ENCODE measurements at places on chromosomes 1 and 21. TPM values are rescaled to one million over a fixed set of nuclear protein-coding genes. Genes with fewer than 3 reads are reported as not detected.
A peak's percentile ranks its signal among the peaks of the same experiment; 100 is the strongest.

- no peaks in the 10 kb centered on the region for H3K36me3 ChIP-seq
- no peak overlapping the region for H3K27ac ChIP-seq
- H3K4me1 ChIP-seq: peaks cover 17% of the 10 kb centered on the region
- no peak for DNase-seq
- H3K27me3 ChIP-seq: no peaks in the 10 kb centered on the region
Observed at GRCh38 chr1:172269644-172270043, 150.8 kb upstream of the C1orf105 start.

GRCh38 chr1:43235451-43236121 is 34.2 kb upstream of the TMEM125 start:
- H3K27me3 ChIP-seq: peaks cover 2% of the 10 kb centered on the region
- DNase-seq: no peak
- H3K27ac ChIP-seq: no peak overlapping the region
- H3K4me1 ChIP-seq: peaks cover 10% of the 10 kb centered on the region

DNA sequence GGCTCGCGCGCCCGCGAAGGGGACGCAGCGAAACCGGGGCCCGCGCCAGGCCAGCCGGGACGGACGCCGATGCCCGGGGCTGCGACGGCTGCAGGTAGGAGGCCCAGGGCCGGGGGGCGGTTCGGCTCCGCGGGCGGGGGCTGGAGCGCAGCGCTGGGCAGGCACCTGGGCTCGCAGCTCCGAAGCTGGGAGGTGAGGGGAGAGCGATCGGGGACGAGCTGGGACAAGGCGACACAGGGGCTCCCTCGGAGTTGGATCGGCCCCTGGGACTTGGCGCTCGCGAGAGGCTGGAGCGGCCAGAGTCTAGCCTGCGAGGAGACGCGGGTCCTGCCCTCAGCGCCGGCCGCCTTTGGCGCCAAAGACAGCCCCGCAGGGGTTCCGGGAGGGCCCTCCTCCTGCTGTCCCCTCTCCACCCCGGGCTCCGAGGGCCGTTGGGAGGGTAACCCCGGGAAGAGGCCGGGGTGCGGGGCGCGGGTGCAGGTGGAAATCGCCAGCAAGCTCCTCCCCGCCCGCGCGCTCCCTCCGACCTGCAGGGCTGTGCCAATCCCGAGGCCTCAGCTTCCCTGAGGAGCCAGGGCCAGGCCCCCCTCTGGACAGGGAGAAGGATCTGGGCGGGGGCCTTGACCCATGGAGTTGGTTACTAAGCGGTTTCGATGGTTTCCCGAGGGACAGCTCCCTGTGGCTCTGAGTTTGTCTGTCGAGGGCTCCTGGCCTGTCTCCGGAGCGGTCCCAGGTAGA is 401 bp downstream of the TP73 start:
- H3K27me3 ChIP-seq: peaks cover 33% of the 10 kb centered on the region
- no peak overlapping the region for H3K27ac ChIP-seq

- peaks cover 14% of the 10 kb centered on the region for H3K27me3 ChIP-seq
- no peak for DNase-seq
- H3K4me1 ChIP-seq: no peaks in the 10 kb centered on the region
- no peaks in the 10 kb centered on the region for H3K36me3 ChIP-seq
- no peak overlapping the region for H3K4me3 ChIP-seq
- no peak overlapping the region for H3K27ac ChIP-seq
Observed at GRCh38 chr1:116628448-116628847, 39.1 kb downstream of the IGSF3 start.

- H3K36me3 ChIP-seq: no peaks in the 10 kb centered on the region
- no peak for DNase-seq
- H3K4me3 ChIP-seq: no peak within 1 kb of the TSS
- no peak within 1 kb of the TSS for H3K27ac ChIP-seq
- no peaks in the 10 kb centered on the region for H3K4me1 ChIP-seq
Observed at GRCh38 chr1:237890822-237891221, at the start of gene ZP4. Gene ZP4, minus strand, starts transcription at chr1:237890922. Its CDS starts 287 bp downstream, at chr1:237890635.

DNA sequence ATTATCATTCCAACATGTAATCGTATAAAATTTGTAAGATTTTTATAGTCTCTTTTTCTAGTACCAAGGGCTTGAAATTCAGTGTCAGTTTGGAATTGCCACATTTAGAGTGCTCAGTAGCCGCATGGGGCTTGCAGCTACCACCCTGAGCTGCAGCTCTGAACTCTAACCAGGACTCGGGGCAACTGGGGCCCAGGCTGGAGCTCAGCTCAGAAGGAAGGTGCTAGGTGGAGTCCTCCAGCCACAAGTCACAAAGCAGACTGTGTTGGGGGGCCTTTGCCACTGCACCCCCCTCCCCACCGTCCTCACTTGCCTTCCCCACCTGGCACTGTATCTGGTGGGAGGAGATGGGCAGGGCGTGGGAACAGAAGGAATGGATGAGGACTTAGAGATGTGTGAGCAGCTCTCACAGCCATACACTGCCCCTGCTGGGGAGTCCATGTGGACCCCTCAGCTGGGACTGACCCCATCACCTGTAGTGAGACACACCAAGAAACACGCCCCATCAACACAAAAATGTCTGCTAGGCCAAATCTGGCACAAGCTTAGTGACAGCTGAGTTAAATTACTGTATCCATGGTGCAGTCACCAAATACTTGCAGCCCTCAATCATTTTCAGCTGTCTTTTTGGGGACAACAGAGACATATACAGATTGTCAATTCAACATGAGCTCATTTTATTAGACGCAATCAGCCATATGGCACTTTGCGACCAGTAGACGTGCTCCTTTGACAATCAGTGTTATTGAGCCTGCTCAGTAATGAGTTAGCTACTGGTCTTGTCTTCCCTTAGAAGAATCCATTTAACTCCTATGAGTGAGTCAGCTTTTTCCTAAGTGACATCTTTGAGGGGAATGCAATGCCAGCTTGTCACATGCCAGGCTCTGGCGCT is 241.7 kb upstream of the RAB4A start:
- no peaks in the 10 kb centered on the region for H3K36me3 ChIP-seq
- no peak for DNase-seq
- H3K27me3 ChIP-seq: peaks cover 10% of the 10 kb centered on the region
- H3K27ac ChIP-seq: no peak overlapping the region

- no peak for DNase-seq
- H3K27me3 ChIP-seq: no peaks in the 10 kb centered on the region
- H3K36me3 ChIP-seq: no peaks in the 10 kb centered on the region
Observed at GRCh38 chr1:44027320-44027719, 3.9 kb downstream of the SLC6A9 start.

GRCh38 chr1:226362891-226363447 is 44.9 kb downstream of the PARP1 start:
- no peaks in the 10 kb centered on the region for H3K27me3 ChIP-seq
- H3K27ac ChIP-seq: no peak overlapping the region
- H3K36me3 ChIP-seq: peaks cover 62% of the 10 kb centered on the region
- no peak overlapping the region for H3K4me3 ChIP-seq
- no peak for DNase-seq

- no peaks in the 10 kb centered on the region for H3K36me3 ChIP-seq
- H3K27me3 ChIP-seq: peaks cover 12% of the 10 kb centered on the region
- no peaks in the 10 kb centered on the region for H3K4me1 ChIP-seq
- no peak overlapping the region for H3K27ac ChIP-seq
- no peak for DNase-seq
Observed at GRCh38 chr21:44279354-44280260, 6.1 kb upstream of the AIRE start.

- no peaks in the 10 kb centered on the region for H3K27me3 ChIP-seq
- no peaks in the 10 kb centered on the region for H3K36me3 ChIP-seq
- DNase-seq: no peak
- no peak overlapping the region for H3K27ac ChIP-seq
- no peaks in the 10 kb centered on the region for H3K4me1 ChIP-seq
Observed at GRCh38 chr21:29953072-29953471, 13.3 kb upstream of the GRIK1 start.

GRCh38 chr1:85342207-85342606 is 65.8 kb upstream of the BCL10 start:
- no peak for DNase-seq
- no peak overlapping the region for H3K4me3 ChIP-seq
- H3K27ac ChIP-seq: no peak overlapping the region
- no peaks in the 10 kb centered on the region for H3K4me1 ChIP-seq
- peaks cover 35% of the 10 kb centered on the region for H3K27me3 ChIP-seq
- no peaks in the 10 kb centered on the region for H3K36me3 ChIP-seq

DNA sequence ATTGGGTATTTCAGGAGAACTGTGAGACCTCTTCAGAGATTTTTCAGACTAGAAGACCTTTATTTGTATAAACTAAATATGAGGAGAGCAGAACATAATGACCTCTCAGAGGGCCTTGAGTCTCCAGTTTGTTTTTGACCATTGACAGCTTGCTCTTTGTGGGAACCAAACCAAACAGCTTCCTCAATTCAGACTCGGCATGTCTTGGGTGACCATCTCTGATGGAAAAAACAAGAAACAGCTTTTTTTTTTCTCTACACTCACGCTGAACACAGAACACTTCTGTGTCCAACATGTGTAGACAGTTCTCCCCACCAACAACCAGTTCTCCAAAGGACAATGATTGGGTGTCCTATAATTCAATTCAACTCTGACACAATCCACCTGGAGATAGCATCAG is 11.5 kb downstream of the ATP1A4 start:
- H3K27ac ChIP-seq: no peak overlapping the region
- peaks cover 33% of the 10 kb centered on the region for H3K27me3 ChIP-seq
- no peak overlapping the region for H3K4me3 ChIP-seq
- no peaks in the 10 kb centered on the region for H3K36me3 ChIP-seq
- no peak for DNase-seq
- H3K4me1 ChIP-seq: peaks cover 11% of the 10 kb centered on the region

DNA sequence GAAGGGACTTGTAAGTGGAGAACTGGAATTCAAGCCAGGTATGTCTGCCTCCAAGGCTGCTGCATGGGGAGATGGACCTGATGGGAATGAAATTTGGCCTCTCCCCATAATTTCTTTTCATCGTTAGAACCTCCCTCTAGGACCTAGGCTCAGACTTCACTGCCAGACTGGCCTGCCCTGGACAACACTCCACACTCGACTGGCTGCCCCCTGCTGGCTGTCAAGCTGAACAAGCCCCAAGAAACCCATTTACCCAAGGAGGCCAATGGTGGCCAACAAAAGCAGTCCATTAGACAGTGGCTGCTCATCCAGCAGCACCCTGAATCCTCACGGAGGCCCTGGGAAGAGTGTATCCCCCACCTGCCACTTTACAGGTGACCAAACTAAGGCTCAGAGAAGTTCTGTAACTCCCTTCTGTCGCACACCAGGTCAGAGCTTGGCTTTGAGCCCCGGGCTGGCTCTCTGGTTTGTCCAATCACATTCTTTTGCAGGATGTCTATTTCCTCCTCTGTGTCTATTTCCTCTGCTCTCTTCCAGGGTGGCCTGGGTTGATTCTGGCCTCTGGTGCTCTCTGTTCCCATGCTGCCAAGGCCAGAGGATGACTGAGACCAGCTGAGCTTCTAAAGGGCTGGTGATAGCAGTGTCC is 3.8 kb downstream of the RNF186 start:
- no peak overlapping the region for H3K27ac ChIP-seq
- no peak overlapping the region for H3K4me3 ChIP-seq
- DNase-seq: peak; percentile 60
- H3K4me1 ChIP-seq: no peaks in the 10 kb centered on the region
- H3K27me3 ChIP-seq: no peaks in the 10 kb centered on the region

GRCh38 chr1:158362941-158363340 is 9.2 kb downstream of the CD1E start:
- DNase-seq: no peak
- peaks cover 6% of the 10 kb centered on the region for H3K4me1 ChIP-seq
- H3K27me3 ChIP-seq: peaks cover 2% of the 10 kb centered on the region
- H3K4me3 ChIP-seq: no peak overlapping the region

- peaks cover 68% of the 10 kb centered on the region for H3K36me3 ChIP-seq
- H3K27ac ChIP-seq: no peak overlapping the region
- H3K27me3 ChIP-seq: no peaks in the 10 kb centered on the region
- peaks cover 2% of the 10 kb centered on the region for H3K4me1 ChIP-seq
- no peak overlapping the region for H3K4me3 ChIP-seq
Observed at GRCh38 chr21:33286600-33287456, 20.7 kb downstream of the IL10RB start.

GRCh38 chr1:183760661-183761060 is 44.3 kb upstream of the RGL1 start:
- H3K27me3 ChIP-seq: no peaks in the 10 kb centered on the region
- no peak overlapping the region for H3K4me3 ChIP-seq
- DNase-seq: no peak
- no peaks in the 10 kb centered on the region for H3K4me1 ChIP-seq
- peaks cover 4% of the 10 kb centered on the region for H3K36me3 ChIP-seq

- H3K4me1 ChIP-seq: peaks cover 7% of the 10 kb centered on the region
- no peaks in the 10 kb centered on the region for H3K36me3 ChIP-seq
- DNase-seq: no peak
- no peak overlapping the region for H3K4me3 ChIP-seq
Observed at GRCh38 chr1:179510038-179510437, 65.7 kb downstream of the NPHS2 start.

DNA sequence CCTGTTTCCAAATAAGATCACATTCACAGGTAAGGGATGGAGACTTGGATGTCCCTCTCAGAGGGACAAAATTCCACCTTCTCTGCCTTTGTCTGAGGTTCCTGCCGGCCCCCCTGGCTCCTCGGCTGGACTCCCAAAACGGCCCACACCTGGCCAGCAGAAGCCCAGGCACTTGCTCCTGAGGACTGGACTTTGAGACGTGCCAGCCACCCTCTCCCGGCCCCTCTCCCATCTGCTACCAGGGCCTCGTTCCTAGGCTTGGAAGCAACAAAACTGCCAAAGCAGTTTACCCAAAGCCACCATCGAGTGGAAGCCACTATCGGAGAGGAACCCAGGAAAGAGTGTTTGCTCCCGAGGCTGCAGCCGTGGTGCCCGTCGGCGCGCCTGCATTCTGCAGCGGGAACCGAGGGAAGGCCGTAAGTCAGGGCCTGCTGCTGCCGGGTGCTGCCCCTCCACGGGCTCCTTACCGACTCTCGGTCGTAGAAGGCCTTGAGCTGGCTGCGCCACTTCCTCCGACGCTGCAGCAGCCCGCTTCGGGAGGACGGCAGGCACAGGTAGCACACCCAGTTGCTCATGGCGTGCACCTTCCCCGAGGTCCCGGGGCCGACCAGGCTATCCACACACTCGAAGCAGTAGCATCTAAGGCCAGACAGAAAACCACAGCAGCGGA is 3.5 kb downstream of the DNMT3L start:
- H3K36me3 ChIP-seq: no peaks in the 10 kb centered on the region
- H3K4me3 ChIP-seq: no peak overlapping the region
- DNase-seq: no peak

Gene FCRL2
- total RNA-seq: not detected

Gene CDK11B
- total RNA-seq: 39.5 TPM

Gene TMEM51
- total RNA-seq: 0.23 TPM

Gene CELSR2
- 5.2 TPM for total RNA-seq

Gene SLX9
- 56.6 TPM for total RNA-seq

Gene GIPC2
- total RNA-seq: 0.34 TPM

Gene GPA33
- 0.16 TPM for total RNA-seq

Gene PYHIN1
- 12.5 TPM for total RNA-seq

Gene AQP10
- total RNA-seq: not detected

Gene EGLN1
- 32.6 TPM for total RNA-seq

Gene ENAH
- not detected for total RNA-seq

Gene TMOD4
- 2.2 TPM for total RNA-seq

Gene KRTAP21-2
- not detected for total RNA-seq

Gene MLLT11
- 6.0 TPM for total RNA-seq

Gene IER5
- total RNA-seq: 38.0 TPM
